ENCODE measurements at places on chromosomes 3 and 15. TPM values are rescaled to one million over a fixed set of nuclear protein-coding genes. Genes with fewer than 3 reads are reported as not detected.

Gene DUSP7
- total RNA-seq, result 31.9 TPM

Gene SI
- total RNA-seq, result not detected

Gene CGNL1
- total RNA-seq, result 0.10 TPM

Gene BCL2A1
- total RNA-seq, result not detected

DNA sequence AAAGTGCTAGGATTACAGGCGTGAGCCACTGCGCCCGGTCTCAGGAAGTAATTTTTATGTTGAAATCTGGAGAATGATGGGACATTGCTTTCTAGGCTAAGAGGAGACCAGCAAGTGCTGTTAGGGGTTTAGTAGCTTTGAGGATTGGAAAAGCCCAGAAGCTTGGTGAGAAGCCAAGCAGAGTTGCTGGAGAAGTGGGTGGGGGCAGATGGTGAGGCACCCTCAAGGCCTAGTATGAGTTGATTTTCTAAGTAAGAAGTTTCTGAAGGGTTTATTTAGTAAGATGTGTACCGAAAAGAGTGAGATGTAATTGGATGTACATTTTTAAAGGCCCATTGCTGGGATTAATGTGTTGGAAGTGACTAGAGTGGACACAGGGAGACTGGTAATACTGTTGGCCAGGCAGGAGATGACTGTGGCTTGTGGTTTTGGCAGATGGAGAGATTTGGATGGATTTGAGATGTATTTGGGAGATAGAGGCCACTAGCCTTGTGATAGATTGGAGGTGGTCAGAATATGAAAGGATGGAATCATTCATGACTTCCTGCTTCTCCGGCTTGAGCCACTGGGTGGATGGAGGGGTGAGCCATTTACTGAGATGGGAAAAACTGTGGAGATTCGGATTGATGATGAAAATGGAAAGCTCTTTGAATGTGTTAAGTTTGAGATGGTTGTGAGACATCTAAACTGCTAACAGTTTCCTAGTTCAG lies 2.3 kb downstream of the LRRC28 start:
- peak; percentile 84 for DNase-seq

- DNase-seq, result no peak
Measured at GRCh38 chr3:14761866-14762265, 56.9 kb upstream of the FGD5 start.

DNA sequence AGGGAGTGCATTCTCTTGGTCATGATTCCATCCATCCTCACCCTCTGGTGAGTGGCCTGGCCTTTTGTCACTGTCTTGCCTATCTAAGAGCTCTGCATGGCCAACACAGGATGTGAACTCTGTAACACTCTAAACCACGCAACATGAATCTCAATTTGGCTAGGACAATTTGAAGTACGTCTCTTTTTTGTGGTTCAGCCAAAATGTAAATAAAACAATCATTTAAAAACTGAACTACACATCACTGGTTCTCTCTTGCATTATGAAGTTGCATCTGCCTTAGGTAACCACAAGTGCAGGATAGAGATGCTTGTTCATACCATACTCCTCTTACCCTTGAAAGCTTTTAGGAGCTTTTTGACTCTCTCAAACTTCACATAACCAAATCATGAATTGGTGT lies 27.3 kb downstream of the CCR3 start:
- DNase-seq, result no peak

- no peak for DNase-seq
Measured at GRCh38 chr15:70383856-70384255, 286.1 kb upstream of the TLE3 start.

DNA sequence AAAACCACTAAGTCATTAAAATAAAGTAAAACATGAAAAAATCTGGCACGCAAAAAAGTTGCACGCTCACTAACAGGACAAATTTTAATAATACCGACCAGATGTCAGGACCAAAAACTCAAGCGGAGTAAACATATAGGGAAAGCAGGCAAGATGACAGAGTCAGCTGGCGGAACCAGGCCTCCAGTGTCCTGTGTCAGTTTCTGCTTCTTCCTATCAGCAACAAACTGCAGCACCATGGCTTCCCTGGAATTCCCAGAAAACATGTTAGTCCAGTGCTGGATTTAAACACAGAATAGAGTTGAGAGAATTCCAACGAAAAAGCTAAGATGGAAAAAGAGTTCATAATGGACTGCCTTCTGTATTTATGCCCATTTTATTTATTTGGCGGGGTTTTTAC lies 169.1 kb upstream of the ARHGEF26 start:
- DNase-seq, result no peak

GRCh38 chr3:120144267-120144666 lies 50.0 kb upstream of the GSK3B start:
- peak; percentile 28 for DNase-seq

- no peak for DNase-seq
Measured at GRCh38 chr3:187368251-187369088, at the start of gene RTP4. Gene RTP4 (plus strand): TSS chr3:187368385. CDS start chr3:187368442, 57 bp downstream.

DNA sequence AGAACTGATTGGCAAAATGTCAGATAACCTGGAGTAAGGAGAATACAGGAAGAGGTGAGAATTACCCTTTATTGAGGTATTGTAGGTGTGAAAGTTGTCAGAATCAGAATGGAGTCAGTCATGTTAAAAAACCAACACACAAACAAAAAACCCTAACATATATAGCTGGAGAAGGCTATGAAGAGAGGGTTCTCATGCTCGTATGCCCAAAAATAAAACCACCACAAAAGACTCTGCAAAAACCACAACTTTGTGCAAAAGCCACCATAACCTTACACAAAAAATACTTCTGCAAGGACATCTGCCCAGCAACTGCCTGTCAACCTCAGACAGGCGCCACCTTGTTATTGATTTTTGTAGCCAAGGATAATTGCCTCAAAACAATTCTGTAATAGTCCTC lies 136.0 kb downstream of the CD47 start:
- no peak for DNase-seq

DNA sequence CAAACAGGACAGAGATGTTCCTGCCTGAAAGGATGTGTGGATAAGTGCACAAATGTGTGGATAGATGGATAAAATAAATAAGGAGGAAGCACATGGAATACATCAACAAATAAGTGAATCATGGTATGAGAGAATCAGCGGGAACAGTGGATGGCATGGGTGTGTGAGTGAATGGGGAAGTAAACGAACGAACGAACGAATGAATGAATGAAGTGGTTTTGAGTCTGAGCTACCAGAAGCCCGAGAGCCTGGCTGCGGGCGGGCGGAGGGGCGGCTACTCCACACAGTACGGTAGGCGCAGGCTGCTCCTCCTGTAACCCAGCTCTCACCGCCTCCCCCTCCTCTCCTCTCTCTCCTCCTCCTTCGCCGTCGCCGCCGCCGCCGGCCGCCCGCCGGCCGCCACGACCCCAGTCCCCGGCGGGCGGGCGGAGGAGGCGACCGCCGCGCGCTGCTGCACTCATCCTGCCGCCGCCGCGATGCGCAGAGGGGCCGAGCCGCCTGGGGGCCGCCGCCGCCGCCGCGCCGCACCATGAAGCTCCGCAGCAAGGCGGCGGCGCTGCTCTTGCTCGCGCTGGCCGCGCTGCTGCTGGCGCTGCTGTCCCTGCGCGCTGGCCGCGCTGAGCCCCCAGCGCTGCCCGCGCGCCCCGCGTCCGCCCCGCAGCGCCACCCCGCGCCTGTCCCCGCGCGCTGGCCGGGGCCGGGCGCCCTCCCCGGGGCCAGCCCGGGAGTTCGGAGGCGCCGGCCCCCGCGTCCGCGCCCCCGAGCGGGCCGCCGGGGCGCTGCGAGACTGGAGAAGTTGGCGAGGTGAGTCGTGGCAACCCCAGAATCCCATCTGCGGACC lies at the start of gene GXYLT2:
TSS of gene GXYLT2 (plus strand) at position 342 of the 841 bp plus-strand sequence. CDS start at position 530, 188 bp downstream.
- peak; percentile 33 for DNase-seq

- no peak for DNase-seq
Measured at GRCh38 chr3:9068051-9068450, 104.8 kb upstream of the RAD18 start.

GRCh38 chr3:34212656-34213055 lies 414.2 kb downstream of the PDCD6IP start:
- DNase-seq, result no peak

GRCh38 chr3:63964681-63965485 lies 52.7 kb upstream of the SCAANT1 start:
- no peak for DNase-seq

DNA sequence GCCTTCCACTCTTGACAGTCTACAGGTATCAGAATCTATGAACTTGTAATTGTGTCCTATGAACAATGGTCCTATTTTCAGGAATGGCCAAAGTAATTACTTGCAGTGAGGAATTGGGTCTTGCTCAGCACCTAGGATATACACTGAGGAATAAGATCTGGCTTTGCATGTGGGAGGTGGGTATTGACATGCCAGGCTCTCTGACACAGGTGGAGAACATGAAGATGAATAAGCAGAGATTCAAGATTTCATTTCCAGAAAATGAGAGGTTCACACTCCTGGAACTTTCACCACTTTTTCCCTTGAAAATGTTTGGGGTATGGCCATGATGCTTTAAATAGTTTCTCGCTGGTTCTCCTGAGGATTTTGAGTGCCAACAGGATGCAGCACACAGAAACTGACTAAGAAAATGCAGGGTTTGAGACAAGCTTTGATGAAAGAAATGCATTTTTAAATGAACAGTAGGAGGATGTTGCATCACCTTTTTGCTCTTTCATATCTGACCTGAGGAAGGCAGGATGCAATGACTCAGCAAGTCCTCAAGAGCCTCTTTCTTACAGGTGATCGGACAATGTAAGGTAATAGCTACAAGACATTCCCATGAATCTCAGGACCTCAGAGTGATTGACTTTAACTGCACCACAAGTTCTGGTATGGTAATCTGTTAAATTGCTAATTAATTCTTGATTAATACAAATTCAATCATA lies 3.7 kb downstream of the HRG start:
- DNase-seq, result no peak

DNA sequence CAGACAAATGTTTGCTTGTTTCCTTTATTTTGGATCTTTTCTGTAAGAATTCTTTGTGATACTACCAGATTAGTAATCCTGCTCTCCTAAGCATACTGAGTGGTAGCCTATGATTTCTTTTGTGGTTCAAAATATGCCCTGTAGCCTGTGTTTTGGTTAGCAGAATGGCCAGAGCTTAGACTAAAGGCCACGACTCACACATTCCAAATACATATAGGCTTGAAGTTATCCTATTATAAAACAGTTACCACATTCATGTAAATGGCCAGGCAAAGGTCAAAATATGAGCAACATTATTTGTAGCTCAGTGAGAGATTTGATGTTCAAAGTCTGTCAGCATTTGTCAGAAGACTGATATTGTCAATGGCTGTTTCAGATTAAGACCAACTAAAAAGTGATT lies 84.5 kb downstream of the MITF start:
- DNase-seq, result no peak

DNA sequence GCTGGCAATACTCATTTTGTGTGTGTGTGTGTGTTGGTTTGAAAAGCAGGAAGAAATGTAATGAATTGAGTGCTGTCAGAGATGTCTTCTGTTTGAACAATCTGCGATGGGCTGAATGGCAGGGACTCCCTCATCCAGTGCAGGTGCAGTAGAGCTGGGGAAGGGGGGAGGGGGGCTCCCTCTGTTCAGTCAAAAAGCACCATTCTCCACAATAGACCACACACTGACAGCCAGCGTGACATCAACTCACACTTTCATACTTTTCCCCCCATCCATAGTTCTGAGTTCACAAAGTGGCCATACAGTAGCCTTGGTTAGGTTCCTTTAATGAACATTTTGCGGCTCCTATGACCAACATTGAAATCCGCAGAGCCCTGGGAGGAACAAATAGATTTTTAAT lies 10.4 kb downstream of the SOX2 start:
- DNase-seq, result no peak

DNA sequence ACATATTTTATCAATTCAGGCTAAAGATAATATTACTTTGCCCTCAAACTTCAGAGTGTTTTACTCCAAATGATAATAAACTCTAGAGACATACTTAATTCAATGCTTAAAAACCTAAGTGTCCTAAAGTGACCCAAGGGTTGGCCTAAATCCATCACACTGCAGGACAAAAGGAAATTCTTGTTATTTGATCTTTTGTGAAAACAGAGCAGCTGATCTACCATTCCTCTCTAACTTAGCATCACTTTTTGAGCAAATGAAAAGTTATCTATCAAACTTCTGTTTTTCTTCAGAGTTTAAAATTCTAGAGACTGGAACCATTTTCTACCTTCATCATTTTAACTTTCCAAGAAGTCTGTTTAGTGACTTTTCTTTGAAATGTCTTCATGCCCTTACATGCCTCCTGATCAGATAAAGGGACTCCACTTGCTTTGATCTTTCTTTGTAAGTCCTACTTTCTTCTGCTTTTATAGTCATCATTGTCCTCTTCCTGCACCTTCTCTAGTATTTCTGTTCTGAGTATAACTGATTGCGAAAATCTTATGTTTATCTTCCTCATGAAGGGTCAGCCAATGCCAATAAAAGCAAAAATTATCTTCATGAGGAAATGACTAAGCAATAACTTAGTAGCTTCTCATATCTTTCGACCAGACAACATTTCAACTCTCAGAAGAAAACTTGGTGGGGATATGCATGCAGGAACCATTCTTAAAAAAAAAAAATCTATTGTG lies 378.7 kb upstream of the TGFBR2 start:
- DNase-seq, result peak; percentile 88

- DNase-seq, result no peak
Measured at GRCh38 chr15:90866161-90866715, 2.1 kb upstream of the FURIN start.

- DNase-seq, result no peak
Measured at GRCh38 chr15:99508852-99509251, 56.9 kb upstream of the MEF2A start.

- DNase-seq, result peak; percentile 81
Measured at GRCh38 chr3:16399473-16399872, 114.0 kb downstream of the RFTN1 start.

DNA sequence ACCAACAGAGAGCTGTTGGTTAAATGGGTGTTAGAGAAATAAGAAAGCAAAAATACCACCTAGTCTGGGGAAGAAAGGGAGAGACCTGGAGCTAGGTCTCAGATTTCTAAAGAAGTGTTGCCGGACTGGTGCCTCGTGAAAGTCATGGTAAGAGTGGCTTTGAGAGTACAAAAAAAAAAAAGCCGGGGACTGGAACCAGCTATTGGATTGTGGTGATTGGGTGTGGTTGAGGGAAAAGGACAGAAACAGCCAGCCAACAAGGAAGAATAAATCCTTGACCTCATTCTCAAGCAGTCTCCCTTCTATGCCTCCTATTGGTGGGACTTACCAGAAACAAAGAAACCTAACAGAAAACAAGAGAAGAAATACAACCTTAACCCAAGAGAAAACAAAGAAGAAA lies 346.4 kb upstream of the KCNMB2 start:
- DNase-seq, result no peak

GRCh38 chr3:52149021-52149420 lies 5.2 kb downstream of the POC1A start:
- no peak for DNase-seq

Measured in HFFc6 (cell line).